Posterior cingulate gyrus (tissue), 11 donors: ENCODE measurements at places on chromosomes 7 and 10.

DNA sequence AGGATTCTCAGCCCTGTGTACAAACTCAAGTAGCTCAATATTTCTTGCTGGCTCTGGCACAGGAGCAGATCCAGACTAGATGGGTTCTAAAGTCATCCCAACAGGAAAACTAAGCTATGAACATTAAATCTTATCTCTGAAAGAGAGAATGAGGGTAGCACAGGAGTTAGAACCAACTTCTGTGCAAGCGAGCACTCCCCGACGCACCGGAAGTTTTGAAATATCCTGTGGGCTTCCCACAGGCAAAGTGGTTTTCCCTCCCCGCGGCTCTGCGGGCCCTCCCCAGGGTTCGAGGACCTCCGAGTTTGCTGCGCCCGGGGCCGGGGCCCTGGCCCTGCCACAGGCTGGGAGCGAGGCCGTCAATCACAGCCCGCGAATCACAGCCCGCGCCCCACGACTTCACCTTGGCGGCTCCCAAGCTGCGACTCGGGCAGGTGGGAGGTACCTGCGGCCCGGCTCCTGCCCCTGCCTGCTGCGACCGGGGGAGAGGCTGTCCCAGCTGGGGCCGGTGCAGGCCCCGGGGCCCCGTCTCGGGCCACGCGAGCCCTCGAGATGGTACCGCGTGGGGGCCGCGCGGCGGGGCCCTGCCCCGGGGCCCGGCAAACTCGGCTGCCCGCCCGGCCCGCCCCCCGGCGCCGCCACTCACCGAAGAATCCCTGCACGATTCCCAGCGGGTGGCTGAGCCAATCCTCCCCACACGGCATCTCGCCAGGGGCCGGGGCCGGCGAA lies 598 bp downstream of the MCMBP start:
- no peak for DNase-seq

DNA sequence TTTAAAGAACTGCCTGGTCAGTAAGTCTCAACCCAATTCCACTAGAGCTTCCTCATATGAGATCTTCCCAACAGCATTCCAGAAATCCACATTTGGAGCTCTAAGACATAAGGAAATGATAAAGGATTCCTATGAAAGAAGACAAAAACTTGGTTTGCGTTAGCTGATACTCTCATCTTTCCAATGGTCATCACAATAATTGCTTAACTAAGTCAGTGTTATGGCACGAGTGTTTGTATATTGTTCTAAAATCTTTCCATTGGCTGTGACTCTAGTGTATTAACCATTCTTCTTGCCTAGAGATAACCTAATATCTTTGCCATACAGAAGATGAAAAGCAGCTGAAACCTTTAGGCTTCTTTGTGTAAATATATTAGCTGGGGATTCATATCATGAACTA lies 289.0 kb downstream of the SNX13 start:
- DNase-seq, result no peak

DNA sequence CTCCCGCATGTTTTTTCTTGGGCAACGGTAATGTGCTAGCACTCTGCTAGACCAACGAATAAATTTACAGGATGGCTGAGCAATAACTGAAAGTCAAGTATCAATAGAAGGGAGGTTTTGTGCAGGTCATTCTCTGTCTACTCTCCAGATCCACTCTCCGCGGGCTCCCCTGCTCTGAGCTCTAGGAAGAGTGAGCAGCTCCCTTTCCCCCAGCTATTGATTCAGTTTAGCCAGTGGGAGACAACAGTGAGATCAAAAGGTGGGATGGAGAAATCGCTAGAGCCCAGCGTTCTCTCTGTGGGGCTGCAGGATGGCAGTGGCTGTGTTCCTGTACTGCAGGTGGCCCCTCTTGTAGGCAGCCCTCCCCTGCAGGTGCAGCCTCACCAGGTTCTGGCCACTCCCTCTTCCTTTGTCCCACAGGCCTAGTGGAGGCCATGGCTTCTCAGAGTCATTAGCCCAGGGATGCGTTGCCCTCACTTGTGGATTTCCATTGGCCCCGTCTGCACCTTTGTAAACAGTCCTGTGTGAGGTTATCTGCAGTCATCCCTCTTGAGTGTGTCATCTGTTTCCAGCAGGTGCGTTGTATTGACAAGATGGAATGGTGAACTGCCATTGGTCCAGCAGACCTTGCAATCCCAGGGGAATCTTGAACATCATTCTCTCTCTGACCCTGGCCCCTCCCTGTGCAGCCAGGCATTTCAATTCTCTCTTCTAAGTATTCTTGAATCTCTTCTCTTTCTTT lies 11.1 kb downstream of the MSRB2 start:
- no peak for DNase-seq

- no peak for DNase-seq
These were observed 2.3 kb upstream of the CTTNBP2 start for GRCh38 chr7:117875566-117875965.

DNA sequence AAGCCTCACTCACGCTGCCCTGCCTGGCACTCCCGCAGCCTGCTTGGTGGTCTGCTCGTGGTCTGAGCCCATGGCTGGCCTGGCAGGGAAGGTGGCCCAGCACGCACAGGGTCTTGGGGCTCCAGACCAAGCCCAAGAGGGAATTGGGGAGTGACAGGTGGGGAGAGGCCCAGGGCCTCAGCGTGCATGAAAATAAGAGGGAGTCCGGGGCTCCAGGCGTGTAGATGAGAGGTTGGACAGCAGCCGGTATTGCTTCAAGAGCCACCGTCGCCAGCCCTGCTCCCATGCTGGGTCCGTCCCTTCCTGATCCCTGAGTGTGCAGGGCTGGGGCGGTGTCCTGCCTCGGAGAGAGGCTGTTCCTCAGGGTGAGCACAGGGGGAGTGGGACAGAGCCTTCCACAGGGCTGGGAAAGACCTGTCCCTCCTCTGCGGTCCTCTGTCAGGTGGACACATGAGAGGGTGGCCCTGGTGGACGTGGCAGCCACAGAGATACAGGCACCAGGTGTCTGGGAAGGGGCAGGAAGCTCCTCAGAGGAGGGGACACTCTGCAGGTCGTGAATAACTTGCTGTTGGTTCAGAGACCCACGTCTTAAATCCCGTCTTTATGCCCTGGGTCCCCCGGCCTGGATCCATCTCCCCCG lies 113.1 kb downstream of the INPP5A start:
- no peak for DNase-seq

- DNase-seq, result no peak
These were observed 10.8 kb upstream of the MYL7 start for GRCh38 chr7:44151956-44152355.

DNA sequence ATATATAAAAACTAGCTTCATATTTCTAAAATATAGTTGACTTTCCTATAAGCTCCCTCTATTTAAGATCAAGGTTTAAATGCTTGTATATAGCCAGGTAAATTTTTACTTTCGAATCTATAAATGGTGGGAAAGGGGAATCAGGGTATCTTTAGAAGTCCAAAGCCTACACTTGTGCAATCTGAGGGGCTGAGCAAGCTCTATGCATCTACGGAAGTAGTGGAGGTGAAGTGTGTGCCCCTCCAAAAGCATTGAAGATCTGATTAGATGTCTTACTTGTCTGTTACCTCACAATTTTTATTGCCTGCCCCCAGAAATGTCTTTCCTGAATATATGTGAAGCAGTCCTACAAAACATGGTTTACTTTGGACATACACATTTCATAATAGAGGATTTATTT lies 1.6 kb downstream of the AKAP9 start:
- no peak for DNase-seq

- DNase-seq, result no peak
These were observed 80.5 kb downstream of the C10orf105 start for GRCh38 chr10:71638822-71639719.

GRCh38 chr10:48317321-48317990 lies 11.0 kb downstream of the MAPK8 start:
- DNase-seq, result no peak

GRCh38 chr10:1184541-1185430 lies 128.6 kb downstream of the WDR37 start:
- DNase-seq, result no peak
